ENCODE measurements at places on chromosomes 13 and 19.

DNA sequence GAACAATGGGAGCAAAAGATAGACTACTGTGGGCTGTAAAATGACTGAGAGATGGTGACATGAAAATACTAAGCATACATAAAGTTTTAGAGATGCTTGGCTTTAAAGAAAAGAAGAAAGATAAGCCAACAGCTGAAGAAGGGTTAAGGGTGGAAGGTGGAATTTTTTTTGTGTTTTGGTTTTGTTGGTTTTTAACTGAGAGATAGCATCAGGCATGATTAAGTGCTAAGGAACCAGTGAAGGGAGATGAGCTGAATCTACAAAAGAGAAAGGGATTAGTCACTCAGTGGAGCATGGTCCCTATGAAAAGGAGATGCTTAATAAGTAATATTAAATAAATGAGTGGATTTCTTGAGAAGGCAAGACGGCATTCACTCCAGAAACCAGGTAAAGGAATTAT lies 12.5 kb upstream of the TBC1D4 start:
- no peak for DNase-seq

GRCh38 chr13:104996022-104996421 lies 1539.4 kb downstream of the EFNB2 start:
- DNase-seq, result no peak

DNA sequence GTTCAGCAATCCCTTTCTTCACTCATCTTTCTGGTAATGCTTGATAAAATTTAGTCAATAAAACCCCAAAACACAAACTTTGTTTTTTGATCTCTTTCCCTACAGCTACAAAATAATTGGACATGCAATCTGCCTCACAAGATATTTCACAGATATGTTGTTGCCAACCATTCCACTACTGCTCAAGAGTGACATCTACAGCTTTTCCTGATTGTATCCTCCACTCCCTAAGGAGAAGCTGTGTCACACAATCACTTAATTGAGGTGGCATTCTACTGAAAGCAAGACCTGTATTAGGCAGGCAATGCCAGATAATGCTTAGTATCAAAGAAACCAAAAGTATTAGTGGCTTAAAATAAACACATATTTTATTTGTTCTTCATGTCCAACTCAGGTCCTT lies 1646.2 kb upstream of the SPRY2 start:
- no peak for DNase-seq

DNA sequence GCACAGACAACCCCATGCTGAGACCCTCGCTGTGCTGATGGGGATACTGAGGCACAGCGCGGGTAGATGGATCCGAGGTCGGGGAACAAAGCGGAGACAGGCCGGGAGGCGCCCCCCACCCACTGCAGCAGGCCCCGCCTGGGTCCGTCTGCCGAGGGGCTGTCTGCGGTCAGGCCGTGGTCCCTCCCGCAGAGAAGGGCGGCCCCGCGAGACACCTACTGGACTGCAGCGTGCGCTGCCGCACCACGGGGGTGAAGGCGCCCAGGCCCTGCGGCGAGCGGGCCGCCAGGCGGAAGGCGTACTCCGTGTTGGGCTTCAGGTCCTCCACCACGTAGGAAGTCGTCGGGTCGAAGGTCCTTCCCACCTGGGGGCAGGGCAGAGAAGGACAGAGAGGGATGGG lies 101.9 kb downstream of the PTPRS start:
- no peak for DNase-seq

DNA sequence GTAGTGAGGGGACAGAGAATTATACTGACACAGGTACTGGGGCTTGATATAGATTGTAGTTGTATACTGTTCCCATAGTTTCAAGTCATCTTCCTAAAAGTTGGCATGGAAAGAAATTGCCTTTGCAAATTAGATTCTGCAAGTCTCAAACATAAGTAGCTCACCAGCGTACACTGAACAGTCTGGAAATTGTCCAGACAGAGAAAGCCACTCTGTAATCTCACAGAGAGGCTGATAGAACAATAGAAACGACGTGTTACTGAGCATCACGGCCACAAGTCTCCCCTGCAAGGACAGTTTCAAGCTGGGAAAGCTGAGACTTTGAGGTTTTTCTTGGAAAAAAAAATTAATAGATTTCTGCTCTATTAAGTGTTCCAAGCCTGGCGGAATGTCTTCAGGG lies 228.6 kb downstream of the DNAJC15 start:
- no peak for DNase-seq

GRCh38 chr19:14393329-14393728 lies 12.1 kb downstream of the ADGRE5 start:
- DNase-seq, result no peak

DNA sequence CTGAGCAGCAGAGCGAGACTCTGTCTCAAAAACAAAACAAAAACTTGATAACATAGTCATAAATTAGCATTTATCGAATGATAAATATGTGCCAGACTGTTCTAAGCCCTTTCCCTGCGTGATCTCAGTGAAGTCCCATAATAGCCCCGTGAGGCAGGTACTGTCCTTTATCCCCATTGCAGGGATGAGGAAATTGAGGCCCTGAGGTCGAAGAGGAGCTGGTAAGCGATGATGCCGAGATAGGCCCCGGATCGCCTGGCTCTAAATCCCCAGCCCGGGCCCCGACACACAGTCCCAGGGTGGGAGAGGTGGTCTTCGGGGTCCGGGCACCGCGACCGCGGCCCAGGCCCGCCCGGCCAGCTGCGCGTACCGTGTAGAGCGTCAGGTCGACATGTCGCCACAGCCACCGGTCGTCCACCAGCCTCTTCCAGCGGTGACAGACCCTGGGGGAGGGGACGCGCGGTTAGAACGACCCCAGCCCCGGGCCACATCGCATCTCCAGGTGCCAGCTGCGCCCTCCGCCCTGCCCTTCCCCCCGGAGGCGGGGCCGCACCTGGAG lies 625 bp downstream of the FBXL12 start:
- DNase-seq, result no peak

- no peak for DNase-seq
Measured at GRCh38 chr19:5394551-5395505, 54.2 kb upstream of the PTPRS start.

DNA sequence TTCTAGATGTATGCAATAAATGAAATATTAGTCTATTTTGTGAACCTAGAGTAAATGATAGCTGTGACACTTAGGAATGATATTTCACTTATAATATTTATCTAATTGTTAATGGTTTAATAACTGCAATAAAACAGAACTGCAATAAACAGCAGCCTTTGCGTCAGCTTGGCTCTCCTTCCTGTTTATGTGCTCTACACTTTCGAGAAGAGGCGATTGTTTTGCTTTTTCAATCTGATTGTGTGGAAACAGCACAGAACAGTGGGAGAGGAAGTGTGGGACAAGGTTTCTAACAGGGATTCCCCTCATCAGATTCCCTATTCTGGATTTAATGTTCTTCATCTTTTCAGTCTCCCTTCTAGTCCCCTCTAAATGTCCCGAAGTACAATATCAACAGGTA lies 17.3 kb upstream of the TRPC4 start:
- DNase-seq, result no peak

DNA sequence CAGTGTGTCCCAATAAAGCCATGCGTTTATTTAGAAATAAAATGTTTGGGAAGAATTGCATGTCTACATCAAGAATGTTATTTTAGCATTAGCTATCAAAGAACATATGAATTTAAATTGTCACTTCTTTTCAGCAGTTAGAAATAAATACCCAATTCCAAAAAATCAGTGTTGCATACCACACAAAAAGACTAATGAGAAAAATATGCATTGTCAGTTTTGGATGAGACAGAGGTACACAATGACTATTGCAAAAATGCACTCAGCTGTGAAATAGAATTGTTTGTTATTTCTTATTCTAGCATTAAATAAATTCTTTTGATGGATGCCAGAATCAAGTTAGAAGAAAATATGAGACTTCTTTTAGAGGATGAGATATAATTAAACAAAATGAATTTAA lies 833.9 kb downstream of the SLITRK1 start:
- DNase-seq, result no peak

DNA sequence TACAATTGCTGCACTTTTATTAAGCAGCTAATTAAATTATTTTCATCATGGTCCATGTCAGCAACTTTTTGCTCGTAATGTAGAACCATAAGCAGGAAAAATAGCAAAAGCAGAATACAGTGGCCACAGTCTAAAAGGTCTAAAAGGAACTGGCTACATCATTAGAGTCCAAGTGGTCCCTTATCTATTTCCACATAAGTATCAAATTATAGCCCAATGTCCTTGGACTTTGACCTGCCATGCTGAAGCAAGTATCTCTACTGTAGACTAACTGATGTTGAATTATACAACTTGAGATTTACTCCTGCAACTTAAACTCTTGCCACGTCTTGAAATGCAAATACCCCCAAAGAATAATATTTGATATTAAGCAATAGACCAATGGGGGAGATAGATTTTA lies 68.8 kb downstream of the OXGR1 start:
- DNase-seq, result no peak

- DNase-seq, result no peak
Measured at GRCh38 chr19:7489609-7490044, 792 bp upstream of the PEX11G start.

DNA sequence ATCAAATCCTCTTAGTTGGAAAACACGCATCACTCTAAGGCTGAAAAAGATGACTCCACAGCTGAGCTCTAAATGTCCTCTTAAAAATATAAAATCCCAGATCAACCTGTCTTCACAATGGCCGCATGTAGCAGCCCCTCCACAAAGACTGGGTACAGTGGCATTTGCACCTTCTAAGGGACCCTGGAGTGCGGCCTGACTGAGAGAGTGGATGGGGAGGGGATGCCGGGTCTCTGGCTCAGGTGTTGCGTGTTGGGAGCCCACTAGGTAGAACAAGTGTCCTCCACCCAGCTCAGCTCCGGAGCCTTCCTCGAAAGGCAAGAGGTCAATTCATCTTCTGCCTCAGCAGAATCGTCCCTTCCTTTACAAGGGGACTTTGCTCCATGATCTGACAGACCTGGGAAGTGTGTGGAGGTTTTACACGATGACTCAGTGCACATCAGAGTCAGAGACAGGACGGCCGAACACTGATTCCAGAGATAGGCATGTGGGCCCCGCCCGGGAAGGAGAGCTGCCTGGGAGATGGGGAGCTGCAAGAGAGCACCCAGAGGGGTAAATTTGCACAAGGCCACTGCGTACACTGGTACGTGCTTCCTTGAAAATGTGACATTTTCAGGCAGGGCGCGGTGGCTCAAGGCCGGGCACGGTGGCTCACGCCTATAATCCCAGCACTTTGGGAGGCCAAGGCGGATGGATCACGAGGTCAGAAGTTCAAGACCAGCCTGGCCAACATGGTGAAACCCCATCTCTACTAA lies 23.5 kb upstream of the SLC15A1 start:
- no peak for DNase-seq

DNA sequence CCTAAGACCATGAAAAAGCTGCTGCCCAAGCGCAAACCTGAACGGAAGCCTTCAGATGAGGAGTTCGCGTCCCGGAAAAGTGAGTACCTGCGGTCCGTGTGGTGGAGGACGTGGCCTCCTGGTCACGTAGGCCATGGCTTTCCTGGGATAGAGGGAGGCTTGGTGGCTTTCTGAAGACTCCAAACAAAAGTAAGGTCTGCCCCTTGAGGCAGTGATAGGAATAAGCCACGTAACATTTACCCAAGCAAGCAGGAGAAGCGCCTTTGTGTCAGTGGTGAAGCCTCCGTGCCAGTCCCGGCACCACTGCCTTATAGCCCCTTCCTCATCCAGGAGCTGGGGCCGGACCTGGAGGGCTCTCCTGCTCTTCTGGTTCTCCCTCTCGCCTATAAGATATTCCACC lies 34.3 kb upstream of the TEX29 start:
- DNase-seq, result no peak

GRCh38 chr19:36483653-36484052 lies 5.7 kb downstream of the ZNF566 start:
- no peak for DNase-seq

DNA sequence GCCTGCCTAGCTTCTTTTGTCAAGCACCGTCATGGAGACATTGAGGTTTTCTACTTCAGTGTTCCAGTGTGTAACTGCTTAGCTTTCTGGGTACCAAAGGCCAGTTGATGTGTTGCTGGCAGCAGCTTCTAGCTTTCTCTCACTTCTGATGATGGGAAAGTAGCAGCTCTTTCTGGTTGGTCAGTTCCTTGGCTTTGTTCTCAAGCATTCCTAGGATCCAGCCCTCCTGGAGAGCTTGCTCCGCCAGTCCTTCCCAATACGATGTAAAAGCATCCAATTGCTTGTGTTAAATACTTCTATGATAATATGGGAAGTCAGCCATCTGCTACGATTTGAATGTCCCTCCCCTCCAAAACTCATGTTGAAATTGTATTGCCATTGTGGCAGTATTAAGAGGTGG lies 182.8 kb downstream of the UGGT2 start:
- no peak for DNase-seq

DNA sequence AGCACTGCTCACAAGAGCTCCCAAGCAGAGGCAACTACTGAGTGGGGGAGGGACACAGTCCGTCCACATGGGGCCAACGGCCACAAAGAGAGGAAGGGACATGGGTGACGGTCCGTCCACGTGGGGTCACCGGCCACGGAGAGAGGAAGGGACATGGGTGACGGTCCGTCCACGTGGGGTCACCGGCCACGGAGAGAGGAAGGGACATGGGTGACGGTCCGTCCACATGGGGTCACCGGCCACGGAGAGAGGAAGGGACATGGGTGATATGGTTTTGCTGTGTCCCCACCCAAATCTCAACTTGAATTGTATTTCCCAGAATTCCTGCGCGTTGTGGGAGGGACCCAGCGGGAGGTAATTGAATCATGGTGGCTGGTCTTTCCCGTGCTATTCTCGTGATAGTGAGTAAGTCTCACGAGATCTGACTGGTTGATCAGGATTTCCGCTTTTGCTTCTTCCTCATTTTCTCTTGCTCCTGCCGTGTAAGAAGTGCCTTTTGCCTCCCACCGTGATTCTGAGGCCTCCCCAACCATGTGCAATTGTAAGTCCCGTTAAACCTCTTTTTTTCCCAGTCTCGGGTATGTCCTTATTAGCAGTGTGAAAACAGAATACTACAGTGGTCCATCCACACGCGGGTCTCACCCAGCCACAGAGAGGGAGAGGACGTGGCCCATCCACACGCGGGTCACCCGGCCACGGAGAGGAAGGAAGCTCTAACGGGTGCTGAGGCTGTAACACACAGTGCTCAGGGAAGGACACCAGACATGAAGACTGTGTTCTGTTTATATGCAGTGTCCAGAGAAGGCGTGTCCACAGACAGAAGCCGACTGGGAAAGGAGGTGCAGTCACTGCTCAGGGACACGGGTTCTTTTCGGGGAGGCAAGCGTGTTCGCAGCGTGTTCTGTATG lies 48.5 kb downstream of the GAS6 start:
- no peak for DNase-seq

GRCh38 chr13:94309576-94309975 lies 169.9 kb downstream of the DCT start:
- DNase-seq, result no peak

- DNase-seq, result no peak
Measured at GRCh38 chr19:44553478-44554171, 24.1 kb upstream of the CEACAM20 start.
